ENCODE measurements at places on chromosomes 6 and 20. TPM values are rescaled to one million over a fixed set of nuclear protein-coding genes. Genes with fewer than 3 reads are reported as not detected.

TRIM10 gene
- not detected for total RNA-seq

TREML4 gene
- total RNA-seq: 0.13 TPM

SNTA1 gene
- 13.5 TPM for total RNA-seq

MAFB gene
- total RNA-seq: 0.39 TPM

DYNLT2 gene
- total RNA-seq: 1.0 TPM

PGC gene
- not detected for total RNA-seq

CST5 gene
- total RNA-seq: 0.13 TPM

All from epithelial cell of alveolus of lung (primary cell).